Activated CD8-positive, alpha-beta T cell treated with anti-CD3 and anti-CD28 coated beads for 36 hours (primary cell): ENCODE measurements at places on chromosomes 2 and 18. TPM values are rescaled to one million over a fixed set of nuclear protein-coding genes. Genes with fewer than 3 reads are reported as not detected.

MEP1B gene
- total RNA-seq, result not detected

COL6A3 gene
- total RNA-seq, result 4.0 TPM

ABCG8 gene
- total RNA-seq, result not detected

DPYSL5 gene
- total RNA-seq, result not detected

UGT1A1 gene
- total RNA-seq, result not detected

MAP3K19 gene
- not detected for total RNA-seq

SERPINB12 gene
- total RNA-seq, result not detected

TRIM43 gene
- not detected for total RNA-seq

ALPG gene
- not detected for total RNA-seq

ANKRD29 gene
- total RNA-seq, result not detected

AMMECR1L gene
- 12.5 TPM for total RNA-seq

SCYGR8 gene
- not detected for total RNA-seq

DIPK1C gene
- not detected for total RNA-seq

FAP gene
- total RNA-seq, result not detected

ADD2 gene
- total RNA-seq, result 26.3 TPM

UGT1A5 gene
- not detected for total RNA-seq

CRACDL gene
- total RNA-seq, result 0.09 TPM

DOK6 gene
- not detected for total RNA-seq

CCDC68 gene
- not detected for total RNA-seq

PLCL1 gene
- total RNA-seq, result 0.69 TPM

GRB14 gene
- not detected for total RNA-seq

ERFE gene
- 1.0 TPM for total RNA-seq

MPP4 gene
- total RNA-seq, result not detected

EPHA4 gene
- 1.8 TPM for total RNA-seq

SP5 gene
- total RNA-seq, result not detected

ELOA2 gene
- not detected for total RNA-seq

LTBP1 gene
- 0.18 TPM for total RNA-seq

SAG gene
- not detected for total RNA-seq
